ENCODE measurements at places on chromosomes 11 and 22. TPM values are rescaled to one million over a fixed set of nuclear protein-coding genes. Genes with fewer than 3 reads are reported as not detected.
A peak's percentile ranks its signal among the peaks of the same experiment; 100 is the strongest.

Gene DEPDC7
- 7.7 TPM for total RNA-seq

DNA sequence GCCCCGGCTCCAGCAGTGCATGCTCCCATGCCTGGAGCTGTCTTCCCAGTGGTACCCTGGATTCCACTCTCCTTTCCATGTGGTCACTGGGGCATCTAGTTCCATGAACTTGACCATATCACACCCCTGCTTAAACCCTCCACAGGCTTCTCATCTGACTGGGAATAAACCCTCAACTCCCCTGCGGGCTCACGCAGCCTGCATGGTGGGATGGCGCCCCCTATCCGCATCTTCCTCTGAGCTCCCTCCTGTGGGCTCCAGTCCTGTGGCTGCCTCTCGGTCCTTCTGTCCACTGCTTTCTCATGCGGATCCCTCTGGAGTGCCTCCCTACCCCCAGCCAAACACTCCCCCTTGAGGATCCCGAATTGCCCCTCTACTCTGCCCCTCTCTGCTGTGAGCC, 41.4 kb upstream of the TTLL12 start:
- peak; percentile 26 for DNase-seq

- no peak for DNase-seq
These were observed 8.4 kb upstream of the CSNK1E start for GRCh38 chr22:38325587-38325986.

DNA sequence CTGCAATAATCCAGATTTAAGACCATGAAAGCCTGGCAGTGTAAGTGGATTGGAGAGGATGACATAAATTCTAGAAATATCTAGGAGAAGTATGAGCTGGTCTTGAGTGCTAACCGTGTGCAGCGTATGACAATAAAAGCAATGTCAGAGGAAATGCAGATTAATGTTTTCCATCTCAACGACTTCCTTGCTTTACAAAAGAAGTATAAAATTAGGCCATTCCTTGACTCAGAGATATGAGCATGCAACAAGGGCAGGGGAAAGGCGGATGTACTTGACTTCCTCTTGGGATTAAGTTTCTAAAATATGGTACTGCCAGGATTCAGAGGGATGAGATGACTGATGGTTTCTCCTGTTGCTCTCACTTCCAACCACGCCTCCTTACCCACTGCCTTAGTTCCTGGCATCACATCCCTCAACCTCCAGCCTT, 32.3 kb downstream of the ADAMTS15 start:
- DNase-seq: peak; percentile 23

DNA sequence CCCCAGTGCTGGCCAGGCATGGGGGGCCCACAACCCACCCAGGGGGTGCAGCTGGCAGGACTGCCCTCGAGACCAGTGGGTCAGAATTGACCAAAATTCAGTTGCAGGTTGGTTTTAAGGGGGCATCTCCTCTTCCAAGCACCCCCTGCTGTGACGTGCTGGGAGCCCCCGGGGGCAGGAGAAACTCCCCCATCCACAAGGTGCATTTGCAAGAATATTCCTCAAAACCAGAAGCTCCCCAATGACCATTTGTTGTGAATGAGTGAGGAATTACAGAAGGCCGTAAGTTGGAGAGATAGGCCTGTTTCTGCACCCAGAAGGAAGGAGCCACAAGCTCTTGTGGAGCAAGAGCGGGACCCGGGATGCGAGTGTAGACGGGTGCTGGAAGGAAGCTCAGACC, 414.5 kb downstream of the BRD1 start:
- DNase-seq: no peak

GRCh38 chr11:89487016-89487415, 4.2 kb downstream of the NOX4 start:
- DNase-seq: no peak

DNA sequence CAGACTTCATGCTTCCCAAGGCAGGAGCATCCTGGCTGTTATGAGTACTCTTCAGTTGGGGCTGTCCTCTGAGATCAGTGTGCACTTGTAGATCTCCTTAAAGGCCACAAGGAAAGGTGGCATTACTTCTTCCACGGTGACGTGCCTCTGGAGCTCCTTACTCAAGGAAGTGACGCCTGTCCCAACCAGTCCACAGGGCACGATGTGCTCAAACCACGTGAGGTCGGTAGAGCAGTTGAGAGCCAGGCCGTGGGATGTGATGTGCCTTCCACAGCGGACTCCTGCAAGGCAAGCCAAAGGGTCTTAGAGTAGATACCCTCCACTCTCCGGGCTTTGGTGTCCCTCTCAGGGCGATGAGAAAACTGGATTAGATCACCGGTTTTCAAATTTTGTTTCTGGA, 1.4 kb downstream of the LIPT2 start:
- DNase-seq: no peak

All from fibroblast of villous mesenchyme (primary cell).